Karpas-422 (cell line): ENCODE measurements at places on chromosomes 7 and 10.

DNA sequence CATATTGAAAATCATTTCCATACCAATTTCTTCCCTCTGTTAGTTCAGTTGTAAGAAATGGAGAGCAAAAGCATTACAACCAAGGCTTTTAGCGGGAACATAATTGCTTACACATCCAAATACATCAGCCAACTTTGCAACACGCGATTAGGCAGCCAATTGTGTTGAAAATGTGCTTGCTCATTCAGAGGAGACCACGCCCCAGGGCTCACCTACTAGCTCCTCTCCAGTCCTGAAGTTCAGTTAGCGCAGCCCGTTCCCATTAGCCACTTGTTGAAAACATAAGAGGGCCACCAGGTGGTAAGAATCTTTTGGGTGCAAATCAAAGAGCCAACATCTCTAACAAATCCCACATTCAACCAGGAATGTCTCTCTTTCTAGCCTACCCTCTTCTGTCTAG, 213.2 kb upstream of the MDFIC start:
- DNase-seq, result no peak

GRCh38 chr10:78684947-78685346, 383.8 kb upstream of the ZMIZ1 start:
- no peak for DNase-seq

GRCh38 chr10:68829521-68829920, 2.2 kb downstream of the STOX1 start:
- DNase-seq, result no peak

- DNase-seq, result no peak
Observed at GRCh38 chr10:58587676-58588075, 75.0 kb downstream of the BICC1 start.

DNA sequence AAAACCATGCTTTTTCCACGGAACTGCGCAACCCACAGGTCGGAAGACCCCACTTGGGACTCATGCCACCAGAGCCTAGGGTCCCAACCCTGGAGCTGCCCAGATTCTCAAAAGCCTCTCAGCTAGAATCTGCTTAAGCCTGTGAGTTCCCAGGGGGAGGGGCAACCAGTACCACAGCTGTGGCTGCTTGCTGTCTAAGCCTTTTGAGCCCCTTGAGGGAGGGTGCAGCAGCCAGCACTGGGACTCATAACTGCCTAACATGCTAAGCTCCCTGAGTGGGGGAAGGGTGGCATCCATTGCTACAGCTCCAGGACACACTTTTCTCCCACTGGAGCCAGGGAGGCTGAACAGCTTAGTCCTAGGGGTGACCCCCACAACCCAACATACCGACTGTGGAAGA, 485.6 kb upstream of the GRM3 start:
- no peak for DNase-seq
